ENCODE measurements at places on chromosomes 5 and 9. TPM values are rescaled to one million over a fixed set of nuclear protein-coding genes. Genes with fewer than 3 reads are reported as not detected.

DNA sequence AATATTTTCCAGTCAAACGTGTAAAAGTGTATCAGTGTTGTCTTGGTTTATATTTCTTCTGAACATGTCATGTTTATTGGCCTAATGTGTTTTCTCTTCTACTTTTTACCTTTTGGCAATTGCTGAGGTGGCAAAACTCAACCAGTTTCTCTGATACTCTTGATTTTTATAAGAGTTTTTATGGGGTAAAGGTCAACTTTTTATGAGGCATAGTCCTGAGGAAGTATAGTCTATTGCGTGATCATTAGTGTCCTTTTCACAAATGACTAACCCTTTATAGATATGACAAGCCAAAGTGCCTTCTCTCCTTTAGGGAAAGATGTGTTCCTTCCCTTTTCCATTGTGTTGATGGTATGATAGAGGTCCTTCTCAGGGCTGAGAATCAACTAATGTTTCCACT lies 32.9 kb downstream of the OCLN start:
- no peak for DNase-seq

GRCh38 chr5:117769877-117770276 lies 1195.3 kb upstream of the SEMA6A start:
- DNase-seq: no peak

- DNase-seq: peak; percentile 68
Measured at GRCh38 chr9:126514037-126514821, 99.5 kb upstream of the LMX1B start.

GRCh38 chr5:137705106-137705505 lies 30.8 kb downstream of the KLHL3 start:
- DNase-seq: no peak

DNA sequence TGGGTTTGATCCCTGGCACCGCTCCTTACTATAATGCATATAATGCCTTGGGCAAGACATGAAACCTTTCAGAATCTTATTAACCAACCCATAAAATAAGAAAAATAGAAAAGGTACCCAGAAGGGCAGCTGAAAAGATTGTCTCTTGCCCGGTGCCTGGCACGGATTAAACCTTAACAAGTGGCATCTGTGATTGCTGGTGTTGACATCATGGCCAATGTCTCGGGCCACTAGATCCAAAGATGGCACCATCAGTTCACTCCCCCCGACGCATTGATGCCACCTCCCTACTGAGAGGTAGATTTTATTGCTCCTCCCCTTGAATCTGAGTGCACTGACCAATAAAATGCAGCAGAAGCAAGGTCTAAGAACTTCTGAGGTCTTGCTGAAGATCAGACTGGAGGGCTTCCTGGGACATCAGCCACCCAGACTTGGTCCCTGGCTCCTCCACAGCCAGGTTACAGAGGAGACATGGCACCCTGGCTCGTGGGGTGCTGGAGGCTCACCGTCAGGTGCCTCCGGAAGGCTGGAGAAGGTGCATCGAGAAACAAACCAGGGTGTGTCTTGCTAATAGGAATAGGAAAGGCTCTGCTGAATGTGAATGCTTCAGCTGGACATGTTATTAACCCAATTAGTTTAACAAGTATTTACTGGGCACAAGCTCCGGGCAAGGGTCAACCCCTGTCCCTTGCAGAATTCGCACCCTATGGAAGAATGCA lies 80.0 kb upstream of the COL5A1 start:
- no peak for DNase-seq

- DNase-seq: no peak
Measured at GRCh38 chr9:32755730-32756129, 27.6 kb upstream of the TMEM215 start.

- DNase-seq: peak; percentile 33
Measured at GRCh38 chr9:70438341-70438928, 24.0 kb upstream of the KLF9 start.

- no peak for DNase-seq
Measured at GRCh38 chr5:111398013-111398412, 114.3 kb downstream of the STARD4 start.

BAAT gene
- total RNA-seq: 0.85 TPM

NIPSNAP3A gene
- 16.0 TPM for total RNA-seq

CDKN2A gene
- not detected for total RNA-seq
